A375 (cell line): ENCODE measurements at places on chromosomes 4 and X. TPM values are rescaled to one million over a fixed set of nuclear protein-coding genes. Genes with fewer than 3 reads are reported as not detected.

Gene PGAM4
- not detected in 2 replicates for total RNA-seq

Gene HS3ST1
- total RNA-seq, result 0.96 and 8.9 TPM in 2 replicates

Gene ATG4A
- total RNA-seq, result 2.5 and 3.7 TPM in 2 replicates

Gene PDZD11
- 42.7 and 49.4 TPM in 2 replicates for total RNA-seq

Gene HPGD
- total RNA-seq, result not detected in 2 replicates

Gene MAGEA2B
- total RNA-seq, result 45.3 and 46.0 TPM in 2 replicates

Gene NPY2R
- not detected in 2 replicates for total RNA-seq

Gene DDIT4L
- 0.03 TPM in 1 of 2 replicates, not detected in the other for total RNA-seq

Gene MXRA5
- total RNA-seq, result not detected in 2 replicates

Gene FHDC1
- total RNA-seq, result 0.80 and 0.87 TPM in 2 replicates

Gene PCYT1B
- total RNA-seq, result 1.4 and 3.0 TPM in 2 replicates

Gene UGT2B15
- not detected in 2 replicates for total RNA-seq

Gene DKK2
- total RNA-seq, result 0.34 and 0.49 TPM in 2 replicates

Gene SASH3
- not detected in 2 replicates for total RNA-seq

Gene RBM46
- total RNA-seq, result 0.32 and 0.53 TPM in 2 replicates

Gene SEPSECS
- 6.9 and 10.0 TPM in 2 replicates for total RNA-seq

Gene SATL1
- not detected in 2 replicates for total RNA-seq

Gene SPON2
- 10.3 and 13.4 TPM in 2 replicates for total RNA-seq

Gene SRD5A3
- 3.9 and 9.7 TPM in 2 replicates for total RNA-seq

Gene S100P
- 10.4 and 20.1 TPM in 2 replicates for total RNA-seq

Gene CNKSR2
- total RNA-seq, result 17.6 and 21.5 TPM in 2 replicates

Gene SLC9B1
- 1.5 TPM in 1 of 2 replicates, not detected in the other for total RNA-seq

Gene IRAK1
- 210 and 235 TPM in 2 replicates for total RNA-seq

Gene POU3F4
- not detected in 2 replicates for total RNA-seq

Gene RTL9
- 0.11 and 0.23 TPM in 2 replicates for total RNA-seq

Gene PNMA5
- not detected in 2 replicates for total RNA-seq

Gene STS
- total RNA-seq, result not detected in 2 replicates

Gene SUPT20HL2
- not detected in 2 replicates for total RNA-seq

Gene COX18
- total RNA-seq, result 13.9 and 17.5 TPM in 2 replicates
